ENCODE measurements at places on chromosomes 2 and 18. TPM values are rescaled to one million over a fixed set of nuclear protein-coding genes. Genes with fewer than 3 reads are reported as not detected.
A peak's percentile ranks its signal among the peaks of the same experiment; 100 is the strongest.

Gene SLC5A7
- not detected for total RNA-seq

DNA sequence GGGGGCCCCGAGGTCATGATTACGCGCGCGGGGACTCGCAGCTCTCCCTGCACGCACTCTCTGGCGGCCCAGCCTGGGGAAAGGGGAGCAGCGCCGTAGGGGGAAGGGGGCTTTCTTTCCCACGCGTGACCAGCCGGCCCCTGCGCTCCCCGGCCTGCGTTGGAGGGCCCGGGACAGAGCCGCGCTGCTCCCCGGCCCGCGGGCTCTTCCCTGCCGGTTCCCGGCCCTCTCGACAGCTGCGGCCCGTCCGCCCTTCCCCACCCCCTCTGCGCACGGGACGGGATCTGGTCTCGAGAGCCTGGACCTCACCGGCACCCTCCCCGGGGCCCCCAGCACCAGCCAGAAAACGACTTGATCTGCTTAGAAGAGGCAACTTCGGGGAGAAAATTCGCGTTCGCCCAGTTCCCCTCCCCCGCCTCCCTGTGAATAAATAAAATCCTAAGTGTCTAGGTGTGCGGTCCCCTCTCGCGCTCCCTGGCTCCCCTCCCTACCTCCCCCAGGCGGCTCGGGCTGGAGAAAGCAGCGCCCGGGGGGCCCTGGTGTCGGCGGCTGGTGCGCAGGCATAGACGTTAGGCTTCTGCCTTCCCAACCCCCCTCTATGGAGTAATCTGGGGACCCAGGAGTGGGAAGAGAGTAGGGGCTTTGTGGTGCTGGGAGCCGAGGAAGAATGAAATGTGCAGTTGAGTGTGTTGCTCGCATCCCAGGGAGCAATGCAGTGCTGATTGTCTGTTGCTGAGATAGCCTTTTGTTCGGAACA is 803 bp upstream of the FIGN start:
- no peak for DNase-seq

DNA sequence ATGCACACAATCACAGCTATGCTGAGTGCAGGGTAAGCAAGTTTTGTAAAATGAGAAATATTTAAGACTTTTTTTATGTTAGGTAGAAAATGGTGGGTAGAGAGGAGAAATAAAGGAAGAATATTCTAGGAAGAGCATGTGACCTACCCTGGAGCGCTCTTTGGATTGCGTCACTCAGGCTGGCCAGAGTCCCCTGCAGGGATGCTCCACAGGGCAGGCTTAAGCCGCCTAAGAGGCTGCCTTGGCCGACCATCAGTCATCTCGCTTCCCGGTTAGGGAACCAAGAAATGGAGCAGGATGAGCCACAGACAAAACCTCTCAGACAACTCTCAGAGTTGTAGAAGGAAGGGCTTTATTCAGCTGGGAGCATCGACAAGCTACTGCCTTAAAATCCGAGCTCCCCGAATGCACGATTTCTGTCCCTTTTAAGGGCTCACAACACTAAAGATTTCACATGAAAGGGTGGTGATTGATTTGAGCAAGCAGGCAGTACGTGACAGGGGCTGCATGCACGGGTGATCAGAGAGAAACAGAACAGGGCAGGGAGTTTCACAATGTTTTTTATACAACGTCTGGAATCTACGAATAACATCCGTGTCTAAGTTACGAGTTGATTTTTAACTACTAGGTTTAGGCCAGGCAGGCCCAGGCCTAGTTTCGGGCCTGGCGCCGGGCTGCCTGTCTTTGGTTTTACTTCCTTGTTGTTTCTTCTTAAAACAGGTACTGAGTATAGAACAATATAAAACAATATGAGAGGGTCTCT is 1072.0 kb downstream of the CBLN2 start:
- DNase-seq = no peak

DNA sequence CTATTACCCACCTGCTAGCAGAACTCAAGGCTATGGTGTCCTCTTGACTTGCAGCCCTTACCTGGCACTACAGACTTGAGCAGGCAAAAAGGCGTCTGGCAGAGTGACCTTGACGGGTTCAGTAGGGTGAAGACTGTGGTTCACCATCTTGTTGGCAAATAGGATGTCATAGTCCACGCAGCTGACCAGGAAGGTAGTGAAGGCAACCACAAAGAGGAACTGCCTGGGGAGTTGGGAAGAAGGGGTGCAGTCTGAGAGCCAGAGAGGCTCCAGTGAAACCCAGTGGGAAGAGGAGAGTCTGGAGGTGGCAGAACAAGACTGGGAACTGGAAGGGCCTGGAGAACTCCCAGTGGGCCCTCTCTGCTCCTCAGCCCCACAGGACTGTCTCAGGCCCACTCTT is 4.1 kb downstream of the ATG9A start:
- peak; percentile 56 for DNase-seq

Gene NT5DC4
- total RNA-seq = not detected

Gene CCDC88A
- total RNA-seq = 9.8 TPM

Gene GCA
- 13.6 TPM for total RNA-seq

Gene TACR1
- not detected for total RNA-seq

DNA sequence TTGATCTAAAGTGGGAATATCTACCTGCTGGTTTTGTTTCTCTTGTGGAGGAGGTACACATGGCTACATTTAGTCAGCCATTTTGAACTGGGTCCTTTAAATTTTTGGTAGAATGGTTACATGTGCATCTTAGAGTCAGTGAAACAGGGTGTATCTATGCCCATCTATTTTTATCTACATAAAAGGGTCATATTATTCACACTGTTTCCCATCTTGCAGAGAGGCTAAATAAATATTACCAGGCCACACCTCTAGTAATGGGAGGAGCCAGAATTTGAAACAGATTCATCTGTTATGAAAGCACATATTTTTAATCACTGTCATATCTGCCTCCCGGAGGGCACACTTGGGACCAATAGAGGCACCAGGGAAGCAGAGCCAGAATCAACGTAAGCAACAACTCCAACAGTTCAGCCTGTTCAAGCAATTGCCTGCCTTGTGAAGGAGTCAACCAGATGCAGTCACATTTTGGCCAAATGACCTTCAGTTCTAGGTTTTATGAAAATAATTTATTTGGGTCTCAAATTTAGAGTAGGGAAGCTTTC is 376.8 kb downstream of the TSN start:
- no peak for DNase-seq

- no peak for DNase-seq
Observed at GRCh38 chr2:37573451-37574388, 97.7 kb downstream of the CDC42EP3 start.

Gene ERICH2
- not detected for total RNA-seq

Gene RTTN
- 28.2 TPM for total RNA-seq

GRCh38 chr2:46268196-46268595 is 29.0 kb upstream of the EPAS1 start:
- peak; percentile 68 for DNase-seq

GRCh38 chr2:217790681-217791392 is 212.0 kb downstream of the TNS1 start:
- DNase-seq = peak; percentile 56

- no peak for DNase-seq
Observed at GRCh38 chr2:108220942-108221541, 18.7 kb upstream of the SULT1C3 start.

Gene FASTKD1
- 55.2 TPM for total RNA-seq

DNA sequence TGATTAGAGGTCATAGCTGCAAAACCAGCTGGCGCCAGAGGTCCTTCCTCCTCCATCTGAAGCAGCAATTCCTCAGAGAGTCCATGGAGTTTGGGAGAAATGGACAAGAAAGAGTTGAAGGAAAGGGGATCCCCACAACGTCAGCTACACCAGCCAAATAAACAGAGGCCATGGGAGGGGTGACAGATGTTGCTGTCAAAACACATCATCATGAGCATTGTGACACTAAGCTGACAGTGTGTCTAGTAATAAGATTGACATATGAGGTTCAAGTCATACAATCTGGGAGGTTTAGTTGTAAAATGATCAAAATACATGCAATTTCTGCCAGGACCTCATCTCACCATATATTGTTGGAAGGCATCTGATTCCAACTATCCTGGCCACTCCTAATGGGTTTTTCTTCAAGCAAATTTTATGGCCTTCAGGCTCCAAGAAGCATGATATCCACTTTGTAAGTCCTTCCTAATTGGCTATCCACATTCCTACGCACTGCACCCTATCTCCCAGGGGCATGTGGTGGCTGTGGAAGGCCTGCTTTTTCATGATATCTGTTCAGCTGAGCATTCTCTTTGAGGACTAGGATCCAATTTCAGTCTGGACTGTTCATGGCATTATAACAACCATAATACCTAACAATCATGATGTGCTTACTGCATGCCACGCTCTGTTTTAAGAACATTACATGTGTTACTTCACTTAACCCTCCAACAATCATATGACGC is 335.0 kb upstream of the ID2 start:
- DNase-seq = no peak

GRCh38 chr18:33356735-33357134 is 83.8 kb downstream of the CCDC178 start:
- DNase-seq = no peak

Gene C2orf72
- 0.66 TPM for total RNA-seq

- DNase-seq = no peak
Observed at GRCh38 chr2:60775048-60775639, 19.1 kb downstream of the PAPOLG start.
